ENCODE measurements at places on chromosomes 6 and 20.

- no peak for DNase-seq
Measured at GRCh38 chr20:63503524-63503923, 4.6 kb upstream of the EEF1A2 start.

- DNase-seq: no peak
Measured at GRCh38 chr6:15362274-15363160, 116.6 kb downstream of the JARID2 start.

DNA sequence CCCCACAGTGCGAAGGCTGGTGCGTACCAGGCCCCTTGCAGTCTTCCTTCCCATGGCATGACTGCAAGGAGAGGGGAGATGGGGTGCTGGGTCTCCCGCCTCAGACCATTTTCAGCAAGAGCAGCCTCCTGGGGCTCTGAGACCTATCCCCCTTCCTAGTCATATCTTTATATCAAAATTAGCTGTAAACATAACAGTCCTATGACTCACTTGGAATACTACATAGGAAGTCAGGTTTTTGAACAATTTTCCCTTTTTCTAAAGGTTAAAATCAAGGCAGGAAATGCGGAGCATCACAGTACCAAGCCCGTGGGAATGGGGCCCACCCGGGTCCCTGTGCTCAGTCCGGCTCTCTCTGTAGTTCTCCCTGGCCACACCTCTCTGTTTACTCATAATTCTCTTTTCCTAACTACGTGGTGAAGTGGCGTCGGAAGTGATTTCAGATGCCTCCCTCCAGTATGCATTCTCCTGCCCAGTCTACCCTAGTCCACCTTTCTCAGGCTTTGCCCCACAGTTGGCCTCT, 109.8 kb upstream of the TMEM170B start:
- DNase-seq: no peak

DNA sequence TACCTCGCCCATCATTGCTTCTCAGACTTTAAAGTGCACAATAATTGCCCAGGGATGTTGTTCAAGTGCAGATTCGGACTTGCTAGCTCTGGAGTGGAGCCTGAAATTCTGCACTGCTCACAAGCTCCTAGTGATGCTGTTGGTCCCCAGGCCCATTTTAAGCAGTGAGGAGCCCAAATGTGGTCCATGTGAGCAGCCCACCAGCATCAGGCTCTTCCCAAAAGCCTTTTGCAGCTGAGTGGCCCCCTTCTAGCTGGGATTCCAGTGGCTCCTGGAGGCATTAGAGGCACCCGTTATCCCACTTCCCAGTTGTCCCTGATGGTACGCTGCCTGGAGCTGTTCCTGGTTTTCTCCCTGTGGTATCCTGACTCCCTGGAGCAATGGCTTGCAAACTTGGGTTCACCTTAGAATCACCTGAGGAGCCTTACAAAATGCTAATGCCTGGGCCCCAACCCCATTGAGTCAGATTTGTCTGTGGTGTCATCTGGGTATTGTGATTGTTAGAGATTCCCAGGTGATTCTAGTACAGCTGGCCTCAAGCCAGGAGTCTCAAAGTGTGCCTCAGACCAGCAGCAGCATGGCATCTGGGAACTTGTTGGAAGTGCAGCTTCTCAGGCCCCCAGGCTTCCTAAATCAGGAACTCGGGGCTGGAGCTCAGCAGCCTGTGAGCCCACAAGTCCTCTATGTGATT, 186.9 kb upstream of the SLC24A3 start:
- DNase-seq: no peak

- no peak for DNase-seq
Measured at GRCh38 chr20:49476016-49476355, 6.5 kb downstream of the KCNB1 start.

DNA sequence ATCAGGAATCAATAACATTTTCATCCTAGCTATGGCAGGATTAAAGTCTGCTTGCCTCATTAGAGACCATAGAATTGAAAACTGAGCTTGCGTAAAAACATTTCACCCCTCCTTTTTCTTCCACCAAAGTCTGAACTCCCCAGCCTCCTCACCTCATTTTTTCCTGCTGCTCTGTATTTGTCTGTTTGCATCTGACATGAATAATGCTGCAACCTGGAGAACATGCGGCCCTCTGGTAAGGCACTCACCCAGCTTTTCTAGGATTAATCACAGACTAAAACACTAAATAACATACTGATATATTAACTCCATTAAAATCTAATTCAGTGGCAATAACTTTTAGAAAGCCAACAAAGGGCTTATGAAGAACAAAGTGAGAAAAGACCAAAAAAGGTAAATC, 677.7 kb upstream of the NRSN1 start:
- no peak for DNase-seq

- peak; percentile 87 for DNase-seq
Measured at GRCh38 chr6:139369568-139370282, 4.7 kb downstream of the CITED2 start.

GRCh38 chr20:16601047-16601446, 27.8 kb upstream of the KIF16B start:
- DNase-seq: no peak

- no peak for DNase-seq
Measured at GRCh38 chr20:62776692-62777527, 19.4 kb upstream of the MRGBP start.

- DNase-seq: peak; percentile 28
Measured at GRCh38 chr6:44219053-44219814, 2.5 kb downstream of the MYMX start.

DNA sequence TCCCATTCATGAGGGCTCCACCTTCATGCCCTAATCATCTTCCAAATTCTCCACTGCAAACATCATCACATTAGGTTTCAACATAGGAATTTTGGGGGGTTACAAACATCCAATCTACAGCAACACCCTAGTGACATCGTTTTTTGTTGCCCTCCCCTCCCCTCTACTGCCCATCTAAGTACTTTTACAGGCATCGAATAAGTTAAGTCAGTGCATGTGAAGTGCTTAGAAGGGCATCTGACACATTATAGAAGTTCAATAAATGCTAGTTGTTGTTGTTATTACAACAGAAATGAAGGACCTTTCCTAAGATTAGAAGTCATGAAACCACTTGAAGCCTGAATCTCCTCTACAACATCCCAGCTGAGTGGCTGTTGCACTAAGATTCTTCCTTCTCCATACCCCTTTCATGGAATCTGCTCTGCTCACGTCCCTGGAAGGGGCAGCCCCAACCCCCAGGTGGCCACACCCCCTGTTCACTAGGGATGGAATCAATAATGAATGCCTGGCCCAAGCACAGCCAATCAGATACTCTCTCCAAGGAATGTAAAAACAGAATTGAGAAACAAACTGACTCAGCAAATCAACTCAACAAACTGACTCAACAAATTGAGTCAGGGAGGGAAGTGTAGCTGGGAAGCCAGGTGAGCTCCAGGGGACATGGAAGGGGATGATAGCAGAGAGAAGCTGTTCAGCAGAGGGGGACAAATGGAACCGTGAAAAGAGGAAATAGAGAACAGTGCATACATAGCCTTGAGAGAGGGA, 3.9 kb upstream of the LRP11 start:
- peak; percentile 57 for DNase-seq

DNA sequence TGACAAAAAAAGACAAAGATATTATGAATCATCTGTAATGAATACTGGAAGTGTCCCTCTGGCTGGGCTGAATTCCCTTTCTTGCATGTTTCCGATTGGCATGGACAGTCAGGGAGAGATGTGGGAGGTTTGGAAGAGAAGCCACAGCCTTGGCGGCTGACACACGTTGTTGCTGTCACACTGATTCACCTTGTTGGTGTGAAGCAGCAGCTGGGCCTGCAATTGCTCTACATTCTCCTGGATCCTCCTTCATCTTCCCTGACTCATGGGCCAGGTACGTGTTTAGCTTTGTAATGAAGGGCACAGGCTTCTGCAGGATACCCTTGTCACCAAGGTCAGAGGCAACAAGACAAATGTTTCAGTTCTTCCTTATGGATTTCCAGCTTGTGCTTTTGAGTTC, 13.4 kb upstream of the SMIM8 start:
- DNase-seq: no peak

- no peak for DNase-seq
Measured at GRCh38 chr20:48805716-48806115, 22.1 kb downstream of the PREX1 start.

GRCh38 chr20:58709013-58709702, 16.6 kb downstream of the NPEPL1 start:
- DNase-seq: no peak

DNA sequence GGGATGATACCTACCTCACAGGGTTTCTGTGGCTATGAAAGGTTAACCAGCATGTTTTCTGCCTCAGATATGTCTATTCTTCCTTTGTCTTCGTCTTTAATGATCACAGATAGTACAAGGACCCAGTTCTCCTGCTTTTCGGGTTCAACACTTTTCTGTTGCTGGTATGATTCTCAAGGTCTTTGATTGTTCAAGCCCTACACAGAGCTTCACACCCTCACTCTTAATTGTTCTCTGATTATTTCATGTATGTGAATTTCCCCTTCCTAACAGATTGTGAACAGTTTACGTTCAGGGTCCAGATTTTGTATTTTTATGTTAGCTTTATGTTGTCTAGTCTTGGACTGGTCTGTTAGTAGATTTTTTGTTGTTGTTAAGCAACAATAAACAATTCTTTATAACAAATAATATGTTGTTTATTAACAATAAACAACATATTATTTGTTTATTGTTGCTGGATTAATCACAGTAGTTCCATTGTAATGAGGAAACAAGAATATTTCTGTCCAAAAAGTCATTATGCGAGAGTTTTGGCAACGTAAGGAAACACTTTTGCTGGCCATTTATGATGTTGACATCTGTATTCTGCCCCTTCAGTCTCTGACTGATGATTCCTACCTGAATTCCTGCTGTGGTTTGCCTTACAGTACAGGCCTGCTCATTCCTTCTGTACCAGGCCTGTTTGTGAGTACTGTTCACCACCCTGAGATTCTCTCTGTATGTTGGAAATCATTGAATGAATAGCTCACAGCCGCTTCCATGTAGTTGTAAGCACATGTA, 27.2 kb upstream of the TULP4 start:
- DNase-seq: peak; percentile 2

- no peak for DNase-seq
Measured at GRCh38 chr20:46977909-46978588, 83.4 kb downstream of the EYA2 start.

- DNase-seq: no peak
Measured at GRCh38 chr6:1233924-1234323, 78.0 kb upstream of the FOXQ1 start.

DNA sequence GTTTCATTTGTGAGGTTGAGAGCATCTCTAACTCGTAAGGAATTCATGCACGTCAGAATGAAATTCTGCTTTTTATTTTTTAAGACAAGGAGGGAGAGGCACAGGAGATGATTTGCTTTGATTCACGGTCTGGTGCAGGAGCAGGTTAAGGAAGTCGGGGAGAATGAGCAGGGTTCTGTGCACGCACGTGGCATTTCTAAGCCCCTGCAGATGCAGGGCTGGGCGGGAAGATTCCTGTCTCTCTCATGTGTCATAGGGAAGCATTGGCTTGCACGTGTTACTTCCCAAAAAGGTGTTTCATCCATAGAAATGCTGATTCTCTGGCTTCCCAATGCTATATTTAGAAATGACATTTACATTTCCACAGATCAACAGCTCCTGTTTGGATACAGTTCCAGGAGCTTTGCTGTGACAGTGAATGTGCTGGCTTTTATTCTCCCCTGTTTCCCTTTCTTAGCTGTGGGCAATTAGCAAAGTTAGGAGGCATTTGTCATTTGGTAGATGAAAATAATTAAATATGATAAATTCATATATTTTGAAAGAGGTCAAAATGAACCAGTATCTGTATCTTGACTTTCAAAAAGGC, 119.7 kb upstream of the ZFP64 start:
- no peak for DNase-seq

- peak; percentile 79 for DNase-seq
Measured at GRCh38 chr6:46042355-46042999, 26.8 kb upstream of the CLIC5 start.

- DNase-seq: no peak
Measured at GRCh38 chr20:59392736-59393135, 92.3 kb downstream of the EDN3 start.

DNA sequence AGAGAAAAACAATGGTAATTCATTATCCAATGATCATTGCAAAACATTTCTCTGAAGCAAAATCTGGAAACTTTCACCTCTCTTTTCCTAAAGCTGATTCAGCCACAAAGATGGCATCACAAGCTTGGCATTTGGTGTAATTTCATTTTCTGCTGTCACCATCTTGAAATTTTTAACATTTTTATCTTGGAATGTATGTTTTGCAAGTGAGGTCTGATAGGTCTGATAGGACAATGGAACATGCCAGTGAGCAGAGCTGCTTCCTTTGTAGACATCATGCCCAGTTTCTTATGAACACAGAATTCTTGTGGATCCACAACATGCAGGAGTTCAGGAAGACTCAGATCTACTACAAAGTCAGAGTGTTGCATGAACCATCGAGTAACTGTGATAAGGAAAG, 969.6 kb downstream of the EYS start:
- no peak for DNase-seq
